ENCODE measurements at places on chromosomes 16 and 17.

GRCh38 chr16:51355195-51355594 lies 204.1 kb upstream of the SALL1 start:
- no peak for DNase-seq

- peak; percentile 19 for DNase-seq
Observed at GRCh38 chr17:68972119-68972704, 17.0 kb upstream of the ABCA8 start.

DNA sequence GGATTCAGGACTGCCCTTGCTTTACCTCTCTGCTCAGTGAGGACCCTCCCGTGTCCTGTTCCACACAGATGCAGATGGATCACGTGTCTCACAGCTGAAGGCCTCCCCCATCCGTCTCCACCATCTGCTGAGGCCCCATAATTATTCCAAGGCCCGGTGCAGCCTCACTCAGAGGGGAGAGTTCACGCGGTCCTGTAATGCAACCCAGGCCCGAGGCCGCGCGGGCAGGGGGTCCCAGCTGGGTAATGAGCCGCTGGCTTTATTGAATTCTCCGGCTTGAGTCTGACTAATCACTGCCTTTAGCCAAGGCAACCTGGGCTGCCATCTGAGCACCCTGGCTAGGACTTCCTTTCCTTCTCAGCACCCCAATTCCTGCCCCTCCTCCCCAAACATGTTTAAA lies 4.4 kb upstream of the WFIKKN2 start:
- DNase-seq: no peak

DNA sequence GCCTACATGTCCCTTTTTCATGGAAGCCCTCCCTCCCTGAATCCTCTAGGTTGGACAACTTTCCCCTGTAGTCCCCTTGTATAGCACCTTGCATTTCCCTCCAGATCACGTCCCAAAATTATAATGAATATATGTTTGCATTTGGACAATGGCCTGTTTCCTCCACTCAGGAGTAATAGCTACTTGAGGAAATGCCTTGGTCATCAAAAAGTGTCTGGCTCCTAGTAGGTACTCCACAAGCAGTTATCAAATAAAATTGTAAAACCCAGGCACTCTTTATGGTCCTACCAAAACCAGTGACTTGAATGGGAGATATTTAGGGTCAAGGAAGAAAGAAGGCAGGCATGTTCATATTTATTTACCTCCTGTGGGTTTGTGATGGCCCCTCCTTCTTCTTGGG lies 59.6 kb downstream of the RBFOX1 start:
- no peak for DNase-seq

- DNase-seq: peak; percentile 83
Observed at GRCh38 chr16:46789499-46790414, 41.2 kb downstream of the C16orf87 start.

DNA sequence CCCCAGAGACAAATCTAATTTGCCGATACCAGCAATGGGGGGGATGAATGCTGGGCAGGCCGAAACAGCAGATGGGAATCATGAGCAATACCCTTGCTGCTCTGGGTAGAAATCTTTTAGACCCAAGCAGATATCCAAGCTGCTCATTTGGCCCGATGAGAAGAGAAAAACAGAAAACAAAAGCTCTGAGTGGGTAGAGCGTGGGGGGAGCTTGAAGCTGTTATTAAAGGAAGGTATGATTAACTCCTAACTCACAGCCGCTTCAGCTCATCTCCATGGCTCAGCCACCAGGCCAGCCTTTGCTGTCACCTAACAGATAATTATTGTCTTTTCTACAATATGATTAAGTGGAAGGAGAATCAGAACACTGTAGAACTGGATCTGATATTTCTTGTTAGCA lies 58.3 kb downstream of the VPS35L start:
- DNase-seq: no peak

- DNase-seq: no peak
Observed at GRCh38 chr17:33889766-33890165, 365.3 kb upstream of the CCL2 start.

GRCh38 chr17:17812211-17813054 lies 24.4 kb downstream of the SREBF1 start:
- peak; percentile 35 for DNase-seq

- no peak for DNase-seq
Observed at GRCh38 chr17:62566996-62567578, 60.4 kb upstream of the MRC2 start.

DNA sequence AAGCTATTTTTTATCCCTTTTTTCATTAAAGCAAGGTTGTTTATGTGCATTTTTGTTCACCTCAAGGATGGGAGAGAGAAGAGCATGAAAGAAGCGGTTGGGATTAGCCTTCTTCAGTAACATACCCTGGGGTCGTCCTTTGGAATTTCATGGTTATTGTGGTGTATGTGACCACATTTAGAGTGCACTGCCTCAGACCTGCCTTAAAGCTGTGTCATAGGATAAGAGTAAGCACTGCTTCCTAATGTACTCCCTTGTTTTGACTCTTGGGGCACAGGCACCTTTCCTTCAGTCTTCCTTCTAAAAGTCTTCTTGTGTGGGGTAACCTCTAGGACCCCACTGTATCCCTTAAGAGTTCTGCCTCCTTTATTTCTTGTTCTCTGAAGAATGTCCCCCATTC lies 28.9 kb downstream of the TNRC6A start:
- no peak for DNase-seq

GRCh38 chr16:50761267-50761666 lies 19.4 kb downstream of the CYLD start:
- no peak for DNase-seq

DNA sequence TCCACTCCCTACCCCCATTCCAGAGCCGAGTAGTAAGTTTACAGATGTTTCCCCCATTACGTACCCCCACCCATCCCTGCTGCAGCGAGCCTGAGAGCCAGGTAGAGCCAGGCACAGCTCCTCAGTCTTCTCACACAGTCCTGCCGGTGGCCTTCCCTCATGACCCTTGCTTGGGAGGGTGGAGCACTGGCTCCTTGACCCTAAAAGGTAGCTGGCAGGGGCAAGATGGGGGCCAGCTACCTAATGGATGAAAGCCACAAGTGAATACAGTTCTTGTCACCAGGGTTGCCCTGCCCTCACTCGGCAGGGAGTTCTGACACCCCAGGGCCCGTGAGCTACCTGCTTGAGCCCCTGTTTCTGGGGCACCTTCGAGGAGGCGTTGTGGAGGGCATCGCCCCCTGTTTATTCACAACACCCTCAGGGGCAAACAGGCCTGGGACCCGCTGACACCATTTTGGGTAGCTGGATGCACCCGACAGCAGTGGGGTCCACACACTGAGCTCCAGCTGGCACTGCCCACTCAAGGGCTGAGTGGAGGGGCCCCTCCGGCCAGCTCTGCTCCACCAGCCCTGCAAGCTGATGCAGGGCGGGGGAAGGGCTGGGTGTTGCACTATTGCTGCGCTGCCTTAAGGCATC lies 22.2 kb downstream of the ADAM11 start:
- DNase-seq: no peak
